ENCODE measurements at places on chromosomes 3 and 15.

GRCh38 chr3:27573780-27574437 is 89.7 kb upstream of the SLC4A7 start:
- DNase-seq, result no peak

DNA sequence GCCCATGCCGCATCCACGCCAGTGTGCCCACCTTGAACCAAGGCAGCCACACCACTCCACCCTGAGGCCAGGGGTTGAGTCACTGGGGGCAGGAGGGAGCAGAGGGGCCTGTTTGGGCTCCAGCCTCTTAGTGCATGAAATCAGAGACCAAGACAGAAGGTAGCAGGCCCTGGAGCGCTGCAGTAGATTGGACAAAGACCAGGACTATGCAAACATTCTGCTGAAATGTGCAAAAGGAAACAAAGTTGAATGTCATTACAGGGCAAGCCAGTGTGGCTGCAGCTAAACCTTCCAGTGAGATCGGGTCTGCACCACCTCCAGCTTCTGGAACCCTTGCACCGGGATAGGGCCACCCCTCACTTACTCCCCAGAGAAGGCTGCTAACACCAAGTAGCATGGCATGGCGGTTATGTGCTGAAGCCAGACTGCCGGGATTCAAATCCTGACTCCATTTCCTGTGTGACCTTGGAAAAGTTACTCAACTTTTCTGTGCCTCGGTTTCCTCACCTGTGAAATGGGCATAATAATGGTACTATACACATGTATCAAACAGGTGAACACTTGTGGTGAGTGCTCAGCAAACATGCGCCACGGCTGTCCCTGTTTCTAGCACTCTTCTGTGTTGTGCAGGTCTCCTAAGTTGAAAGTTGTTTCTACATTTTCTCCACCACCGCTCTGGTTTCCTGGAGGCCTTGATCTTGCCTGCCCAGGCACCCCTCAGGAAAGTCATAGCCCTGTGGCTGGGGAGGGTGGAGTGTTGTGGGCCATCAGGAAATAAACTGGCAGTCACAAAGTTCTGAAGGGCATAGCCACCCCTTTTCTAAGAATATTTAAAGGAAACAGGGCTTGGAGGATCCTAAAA is 25.0 kb upstream of the GP9 start:
- no peak for DNase-seq

DNA sequence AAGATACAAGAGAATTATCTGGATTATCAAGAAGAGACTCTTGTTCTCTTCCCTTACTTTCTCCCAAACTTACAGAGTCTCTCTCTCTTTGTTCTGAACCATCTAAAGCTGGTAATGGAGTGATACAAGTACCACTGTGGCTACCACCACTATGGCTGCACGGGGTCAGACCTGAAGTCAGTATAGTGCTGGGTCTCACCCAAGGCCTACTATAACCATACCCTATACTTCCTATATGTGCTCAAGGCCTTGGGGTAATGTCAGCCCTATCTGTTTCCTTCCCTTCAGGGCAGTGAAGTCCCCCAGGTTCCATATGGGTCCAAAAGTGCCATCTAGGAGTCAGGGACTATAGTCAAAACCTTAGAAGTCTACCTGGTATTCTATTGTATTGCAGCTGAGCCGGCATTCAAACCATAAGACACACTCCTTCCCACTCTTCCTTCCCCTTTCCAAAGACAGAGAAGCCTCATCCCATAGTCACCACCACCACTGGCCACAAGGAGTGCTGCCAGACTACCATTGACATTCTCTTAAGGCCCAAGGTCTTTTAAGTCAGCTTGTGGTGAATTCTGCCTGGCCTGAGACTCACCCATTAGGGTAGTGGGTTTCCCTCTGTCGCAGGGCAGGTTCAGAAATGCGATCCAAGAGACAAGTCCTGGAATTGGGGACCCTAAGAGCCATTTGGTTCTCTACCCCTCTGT is 615.0 kb upstream of the NECTIN3 start:
- no peak for DNase-seq

DNA sequence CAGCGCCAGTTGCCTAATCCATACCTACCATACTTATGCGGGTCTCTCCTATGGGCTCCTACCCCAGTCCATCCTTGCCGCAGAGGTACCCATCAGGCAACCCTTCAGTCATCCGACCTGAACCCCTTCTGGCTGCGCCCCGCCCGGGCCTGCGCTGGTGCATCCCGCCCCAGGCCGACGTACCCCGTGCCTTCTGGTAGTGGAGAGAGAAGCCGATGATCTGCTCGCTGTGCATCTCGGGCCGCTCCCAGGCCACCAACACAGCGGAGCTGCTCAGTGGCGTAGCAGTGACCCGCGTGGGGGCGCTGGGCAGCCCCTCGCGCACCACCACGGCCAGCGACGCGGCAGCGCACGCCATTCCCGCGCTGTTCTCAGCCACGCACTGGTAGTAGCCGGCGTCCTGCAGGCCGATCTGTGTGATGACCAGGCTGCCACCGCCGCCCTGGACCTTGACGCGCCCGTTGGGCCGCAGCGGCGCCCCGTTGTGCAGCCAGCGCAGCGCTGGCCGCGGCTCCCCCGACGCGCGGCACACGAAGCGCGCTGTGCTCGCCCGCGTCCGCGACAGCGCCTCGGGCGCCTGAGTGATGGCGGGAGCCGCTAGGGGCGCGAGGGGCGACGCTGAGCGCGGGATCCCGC is 17.9 kb upstream of the IGDCC3 start:
- no peak for DNase-seq

DNA sequence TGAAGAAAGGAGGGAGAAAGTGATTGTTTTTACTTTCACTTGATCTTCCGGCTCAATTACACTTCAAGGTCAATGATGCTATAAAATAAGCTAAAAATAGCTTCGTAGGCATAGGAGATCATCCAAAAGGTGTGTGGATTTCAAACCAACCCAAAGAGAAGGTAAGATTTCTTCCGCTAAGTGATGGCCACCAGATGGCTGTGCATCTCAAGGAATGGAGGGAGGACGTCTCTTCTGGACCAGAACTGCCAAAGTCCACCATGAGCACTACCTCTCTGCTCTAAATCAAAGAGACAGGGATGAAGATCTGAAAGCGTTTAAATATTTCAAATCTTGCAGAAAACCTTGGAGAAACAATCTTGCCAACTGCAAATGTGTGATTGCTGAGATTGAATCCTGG is 199.1 kb upstream of the ZPLD1 start:
- DNase-seq, result peak; percentile 11
